Fibroblast of mammary gland (primary cell): ENCODE measurements at places on chromosomes 6 and 20.

GRCh38 chr6:158626360-158627167, 18.0 kb downstream of the DYNLT1 start:
- no peak for DNase-seq

DNA sequence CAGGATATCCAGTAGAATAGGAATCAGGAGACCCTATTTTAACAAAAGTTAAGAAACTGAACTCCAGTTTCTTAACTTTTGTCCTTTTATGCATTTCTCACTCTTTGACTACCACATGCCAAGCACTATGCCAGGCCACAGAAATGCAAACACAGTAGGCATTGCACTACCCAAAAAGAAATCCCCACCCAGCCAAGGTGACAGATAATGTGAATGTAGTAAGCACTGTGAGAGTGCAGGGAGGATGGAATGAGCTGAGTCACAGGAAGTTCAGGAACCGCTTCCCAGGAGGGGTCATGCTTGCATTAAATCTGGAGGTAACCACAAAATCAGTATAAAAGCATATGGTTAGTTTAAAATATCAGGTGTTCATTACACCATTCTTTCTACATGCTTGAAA, 20.1 kb upstream of the FAM83C start:
- DNase-seq: peak; percentile 87

- DNase-seq: no peak
Measured at GRCh38 chr6:90874931-90875330, 288.1 kb upstream of the MAP3K7 start.

DNA sequence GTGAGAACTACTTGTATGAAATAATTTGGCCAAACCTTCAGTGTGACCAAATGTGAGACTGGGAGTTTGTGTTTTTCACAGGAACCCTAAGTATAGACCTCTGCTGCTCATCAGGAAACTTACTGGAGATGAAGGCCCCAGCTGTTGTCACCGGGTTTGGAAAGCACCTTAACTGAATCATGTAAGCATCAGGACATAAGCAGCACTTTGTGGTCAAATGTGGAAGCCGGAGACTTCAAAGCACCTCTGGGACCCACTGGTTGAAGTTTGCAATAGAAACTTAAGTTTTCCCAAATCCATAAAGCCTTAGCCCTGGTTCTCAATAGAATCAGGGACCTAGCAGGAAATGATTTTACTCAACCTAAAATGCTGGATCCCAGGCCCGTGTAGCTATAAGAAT, 14.3 kb downstream of the TTPAL start:
- DNase-seq: no peak

DNA sequence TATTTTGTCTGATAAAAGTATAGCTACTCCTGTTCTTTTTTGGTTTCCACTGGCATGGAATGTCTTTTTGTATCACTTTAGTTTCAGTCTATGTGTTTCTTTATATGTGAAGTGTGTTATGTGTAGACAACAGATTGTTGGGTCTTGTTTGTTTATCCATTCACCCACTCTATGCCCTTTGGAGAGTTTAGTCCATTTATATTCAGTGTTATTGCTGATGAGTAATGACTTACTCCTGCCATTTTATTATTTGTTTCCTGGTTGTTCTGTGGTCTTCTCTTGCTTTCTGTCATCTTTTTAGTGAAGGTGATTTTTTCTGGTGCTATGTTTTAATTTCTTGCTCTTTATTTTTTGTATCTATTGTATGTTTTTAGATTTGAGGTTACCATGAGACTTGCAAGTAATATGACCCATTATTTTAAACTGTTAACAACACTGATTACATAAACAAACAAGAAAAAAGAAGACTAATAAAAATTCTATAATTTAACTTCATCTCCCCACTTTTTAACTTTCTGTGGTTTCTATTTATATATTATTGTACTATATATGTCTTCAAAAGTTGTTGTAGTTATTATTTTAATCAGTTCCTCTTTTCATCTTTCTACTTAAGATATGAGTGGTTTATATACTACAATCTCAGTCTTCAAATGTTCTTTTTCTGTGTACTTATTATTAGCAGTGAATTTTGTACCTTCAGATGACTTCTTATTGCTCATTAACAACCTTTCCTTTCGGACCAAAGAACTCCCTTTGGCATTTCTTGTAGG, 323.4 kb downstream of the BTBD9 start:
- no peak for DNase-seq

- DNase-seq: peak; percentile 12
Measured at GRCh38 chr6:52089758-52090348, 2.4 kb upstream of the PKHD1 start.

GRCh38 chr20:24747881-24748595, 201.0 kb upstream of the CST7 start:
- no peak for DNase-seq
